Non-pigmented ciliary epithelial cell (primary cell): ENCODE measurements at places on chromosomes 3 and 15.
A peak's percentile ranks its signal among the peaks of the same experiment; 100 is the strongest.

GRCh38 chr15:78361771-78362506 is 21.8 kb downstream of the CRABP1 start:
- DNase-seq, result no peak

DNA sequence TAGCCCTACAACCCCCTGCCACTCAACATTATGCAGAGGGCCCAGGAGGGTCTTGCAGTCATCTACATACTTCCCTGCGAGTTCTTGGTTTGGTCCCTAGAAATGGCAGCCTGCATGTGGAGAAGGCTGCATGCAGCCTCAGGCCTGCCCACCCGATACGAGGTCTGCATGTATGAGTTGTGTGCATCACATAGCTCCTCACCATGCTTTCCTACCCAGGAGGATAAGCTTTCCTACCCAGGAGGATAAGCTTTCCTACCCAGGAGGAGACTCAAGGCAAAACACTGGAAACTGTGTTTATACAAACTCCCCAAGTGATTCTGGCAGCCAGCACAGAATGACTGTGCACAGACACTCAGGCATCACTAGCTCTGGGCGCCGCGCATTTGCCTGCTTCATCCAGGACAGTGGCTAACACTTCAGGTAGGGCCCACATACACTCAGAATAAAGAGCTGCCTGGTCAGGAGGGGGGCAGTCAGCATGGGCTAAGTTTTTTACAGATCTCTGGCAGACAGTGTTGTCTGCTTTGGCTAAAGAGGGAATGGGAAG is 187.7 kb downstream of the THSD4 start:
- DNase-seq, result no peak

- no peak for DNase-seq
Measured at GRCh38 chr3:190863119-190863465, 598 bp upstream of the GMNC start.

DNA sequence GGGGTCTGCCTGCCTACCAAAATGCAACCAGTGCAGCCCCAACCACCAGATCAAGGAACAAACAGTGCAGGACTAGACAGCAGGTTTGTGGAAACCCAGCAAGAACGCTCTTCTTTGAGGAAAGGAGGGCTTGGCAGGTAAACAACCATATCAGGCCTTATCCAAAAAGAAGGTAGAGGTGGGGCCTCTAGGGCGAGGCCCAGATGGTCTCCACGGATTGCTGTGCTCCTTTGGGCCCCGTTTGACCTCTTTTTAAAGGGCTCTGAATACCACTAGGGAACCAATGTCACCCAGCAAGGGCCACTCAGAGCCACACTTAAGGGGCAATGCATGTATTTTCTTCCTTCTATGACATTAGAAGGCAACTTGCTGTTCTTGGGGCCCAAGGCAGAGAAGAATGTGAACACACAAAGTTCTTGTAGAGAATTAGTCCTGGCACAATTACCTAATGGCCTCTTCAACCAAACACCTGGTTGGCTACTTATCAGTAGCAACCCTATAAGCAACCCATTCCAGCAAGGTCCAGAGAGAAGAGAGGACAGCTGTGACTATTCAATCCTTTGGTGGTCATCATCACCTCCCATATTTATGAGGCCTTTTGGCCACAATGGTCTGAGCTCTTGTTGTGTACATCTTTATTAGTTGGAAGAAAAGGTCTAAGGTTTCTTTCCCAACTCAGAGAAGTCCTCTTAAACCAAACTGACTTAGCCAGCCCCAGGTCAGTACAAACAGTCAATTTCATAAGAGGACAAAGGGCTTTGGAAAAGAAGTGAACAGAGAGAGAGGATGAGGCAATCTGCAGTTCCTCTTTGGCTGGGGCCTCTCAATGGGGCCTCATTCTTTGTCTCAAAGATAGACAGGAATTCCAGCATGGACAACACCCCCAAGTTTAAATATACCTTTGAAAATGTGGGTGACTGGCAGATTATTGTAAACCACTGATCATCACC is 36.0 kb downstream of the FOXP1 start:
- DNase-seq, result no peak

- no peak for DNase-seq
Measured at GRCh38 chr3:177563243-177563780, 366.0 kb upstream of the TBL1XR1 start.

DNA sequence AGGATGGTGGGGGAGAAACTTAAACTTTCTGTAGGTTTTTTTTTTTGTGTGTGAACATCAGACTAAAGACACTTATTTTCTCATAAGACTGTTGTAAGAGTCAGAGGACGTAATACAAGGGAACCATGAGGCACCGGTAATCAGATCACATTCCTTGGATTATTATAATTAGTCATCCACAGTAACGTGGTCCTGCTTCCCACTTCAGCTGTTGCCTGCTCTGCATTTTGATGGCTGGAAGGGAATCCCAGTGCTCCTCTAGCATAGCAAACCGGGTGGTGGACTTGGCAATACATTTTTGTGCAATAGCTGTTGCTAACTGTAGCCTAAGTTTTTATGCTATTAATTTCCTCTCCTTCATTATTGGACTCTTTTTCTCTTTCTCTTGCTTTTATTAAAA is 294.8 kb downstream of the NR2F2 start:
- DNase-seq, result no peak

GRCh38 chr15:60798821-60799220 is 319.9 kb upstream of the ICE2 start:
- peak; percentile 70 for DNase-seq
